ENCODE measurements at places on chromosomes 2 and 18.

DNA sequence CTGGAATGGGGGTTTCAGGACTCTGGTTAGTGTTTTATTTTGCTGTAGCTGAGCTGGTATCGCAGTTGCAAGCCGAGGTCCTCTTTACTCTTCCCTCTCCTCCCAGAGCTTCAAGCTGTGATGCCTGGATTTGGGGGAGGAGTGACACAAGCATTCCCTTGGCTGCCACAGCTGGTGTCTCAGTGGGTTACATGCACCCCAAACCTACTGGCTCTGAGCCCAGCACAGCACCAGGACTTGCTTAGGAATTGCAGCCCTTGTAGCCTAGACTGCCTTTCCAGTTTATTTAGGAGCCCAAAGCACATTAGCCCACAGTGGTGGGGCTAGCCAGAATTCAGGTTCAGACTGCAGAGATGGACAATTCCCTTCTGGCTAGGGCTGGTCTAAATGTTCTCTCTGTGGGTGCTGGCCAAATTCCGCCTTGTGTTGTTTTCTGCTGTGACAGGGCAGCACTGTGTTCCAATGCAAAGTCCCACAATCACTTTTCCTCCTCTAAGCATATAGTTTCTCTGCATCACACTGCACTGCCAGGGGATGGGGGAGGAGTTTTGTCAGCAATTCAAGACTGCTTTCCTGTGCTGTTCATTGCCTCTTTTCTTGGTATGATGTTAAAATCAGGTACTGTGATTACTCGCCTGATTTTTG is 122.8 kb downstream of the SLC4A10 start:
- no peak for DNase-seq

DNA sequence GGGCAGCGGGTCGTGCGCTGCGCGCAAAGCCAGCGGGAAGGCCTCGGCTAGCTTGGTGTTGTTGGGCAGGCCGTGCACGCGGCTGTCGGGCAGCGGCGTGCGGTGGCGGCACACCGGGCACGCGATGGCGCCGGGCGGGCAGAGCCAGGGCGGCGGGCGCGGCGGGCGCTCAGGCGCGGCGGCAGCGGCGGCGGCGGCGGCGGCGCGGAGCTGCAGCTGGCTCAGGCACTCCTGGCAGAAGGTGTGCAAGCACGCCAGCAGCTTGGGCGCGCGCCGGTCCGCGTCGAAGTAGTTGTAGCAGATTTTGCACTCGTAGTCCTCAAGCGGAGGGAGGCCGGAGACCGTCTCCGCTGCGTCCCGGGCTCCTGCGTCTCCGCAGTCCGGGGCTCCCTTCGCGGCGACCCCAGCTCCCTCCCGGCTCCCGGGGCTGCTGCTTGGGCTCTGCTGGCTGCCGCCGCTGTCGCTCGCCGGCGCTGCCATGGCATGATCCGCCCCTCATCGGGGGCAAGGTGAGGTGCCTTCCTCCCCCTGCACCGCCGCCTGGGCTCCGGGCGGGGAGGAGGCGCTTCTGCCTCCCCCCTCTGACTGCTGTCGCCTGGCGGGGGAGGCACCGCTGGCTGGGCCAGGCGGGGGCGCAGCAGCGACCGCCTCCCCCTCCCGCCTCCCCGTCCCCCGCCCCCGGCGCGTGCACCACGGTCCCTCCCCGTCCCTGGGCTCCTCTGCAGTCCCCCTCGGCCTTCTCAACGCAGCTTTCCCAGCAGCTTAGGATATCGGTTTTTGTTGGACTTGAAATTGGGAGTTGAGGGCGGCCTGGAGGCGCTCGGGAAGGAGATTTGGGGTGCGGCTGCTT is 21.0 kb upstream of the PAX3 start:
- no peak for DNase-seq

- no peak for DNase-seq
Observed at GRCh38 chr2:18238209-18238608, 322.2 kb downstream of the RDH14 start.

GRCh38 chr18:12885500-12885899 is 1.5 kb upstream of the PTPN2 start:
- no peak for DNase-seq

DNA sequence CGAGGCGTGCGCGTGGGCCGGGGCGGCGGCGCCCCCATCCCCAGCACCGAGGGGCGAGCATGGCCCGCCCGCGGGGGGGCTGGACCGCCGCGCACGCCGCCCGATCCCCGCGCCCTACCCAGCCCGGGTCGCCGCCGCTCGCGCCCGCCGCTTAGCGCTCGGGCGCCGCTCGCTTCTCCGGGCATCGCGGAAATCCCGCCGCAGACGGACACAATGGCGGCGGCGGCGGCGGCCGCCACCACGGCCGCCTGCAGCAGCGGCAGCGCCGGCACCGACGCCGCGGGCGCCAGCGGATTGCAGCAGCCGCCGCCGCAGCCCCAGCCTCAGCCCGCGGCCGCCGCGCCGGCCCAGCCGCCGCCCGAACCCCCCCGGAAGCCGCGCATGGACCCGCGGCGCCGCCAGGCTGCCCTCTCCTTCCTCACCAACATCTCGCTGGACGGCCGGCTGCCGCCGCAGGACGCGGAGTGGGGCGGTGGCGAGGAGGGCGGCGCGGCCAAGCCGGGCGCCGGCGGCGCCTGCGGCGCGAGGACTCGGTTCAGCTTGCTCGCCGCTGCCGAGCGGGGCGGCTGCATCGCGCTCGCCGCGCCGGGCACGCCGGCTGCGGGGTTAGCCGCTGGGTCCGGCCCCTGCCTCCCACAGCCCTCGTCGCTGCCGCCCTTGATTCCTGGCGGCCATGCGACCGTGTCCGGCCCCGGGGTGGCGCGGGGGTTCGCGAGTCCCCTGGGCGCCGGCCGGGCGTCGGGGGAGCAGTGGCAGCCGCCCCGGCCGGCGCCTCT is 453 bp downstream of the CABLES1 start:
- DNase-seq = no peak

- no peak for DNase-seq
Observed at GRCh38 chr2:75558786-75559679, 1.7 kb downstream of the EVA1A start.

- peak; percentile 52 for DNase-seq
Observed at GRCh38 chr2:127106991-127107621, at the start of gene BIN1. TSS of gene BIN1 (minus strand) at chr2:127107154. CDS start at chr2:127106943, 211 bp downstream.

DNA sequence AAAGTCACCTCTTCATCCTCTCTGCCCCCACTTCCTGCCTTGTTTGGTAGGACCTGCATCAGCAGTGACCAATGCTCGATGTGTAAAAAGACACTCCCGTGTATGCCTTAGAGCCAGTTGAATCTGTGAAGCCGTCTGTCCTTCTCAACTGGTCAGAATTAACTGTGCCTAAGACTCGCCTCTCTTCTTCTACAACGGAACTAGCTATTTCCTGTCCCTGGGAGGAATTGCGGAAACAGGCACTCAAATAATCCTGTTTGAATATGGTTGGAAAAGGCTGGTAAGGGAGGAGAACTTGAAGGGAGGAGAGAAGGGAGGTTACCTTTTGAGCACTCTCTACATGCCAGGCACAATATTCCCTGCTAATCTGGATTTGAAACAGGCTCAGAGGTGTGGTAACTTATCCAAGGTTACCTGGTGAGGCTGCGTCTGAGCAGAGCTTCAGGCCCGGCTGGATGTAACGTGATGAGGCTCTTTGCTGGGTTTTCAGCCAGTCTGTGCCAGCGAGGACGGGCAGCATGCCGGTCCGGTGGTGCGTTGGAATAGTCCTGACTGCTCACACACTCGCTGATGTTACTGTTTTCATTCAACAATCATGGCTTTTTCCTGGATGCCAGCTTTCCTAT is 127.0 kb downstream of the FAM168B start:
- DNase-seq = no peak

GRCh38 chr18:59015531-59016152 is 124.0 kb upstream of the SEC11C start:
- no peak for DNase-seq

DNA sequence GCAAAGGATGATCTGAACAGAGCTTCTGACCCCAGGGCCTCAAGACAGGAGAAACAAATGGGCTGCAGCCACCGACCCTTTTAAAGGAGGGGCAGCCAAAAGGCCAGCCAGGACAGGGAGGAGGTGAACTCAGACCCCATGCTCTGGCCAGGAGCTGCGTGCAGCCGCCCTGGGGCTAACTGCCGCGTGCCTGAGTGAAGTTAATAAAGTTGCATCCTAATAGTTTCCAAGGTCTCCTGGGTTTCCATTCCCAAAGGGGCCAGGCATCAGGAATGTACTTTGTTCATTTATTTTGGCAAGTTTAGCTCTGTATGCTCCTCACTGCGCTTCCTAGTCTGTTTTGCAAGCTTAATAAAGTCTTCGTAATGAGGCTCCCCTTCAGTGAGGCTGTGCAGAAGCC is 60.7 kb downstream of the EN1 start:
- DNase-seq = no peak

DNA sequence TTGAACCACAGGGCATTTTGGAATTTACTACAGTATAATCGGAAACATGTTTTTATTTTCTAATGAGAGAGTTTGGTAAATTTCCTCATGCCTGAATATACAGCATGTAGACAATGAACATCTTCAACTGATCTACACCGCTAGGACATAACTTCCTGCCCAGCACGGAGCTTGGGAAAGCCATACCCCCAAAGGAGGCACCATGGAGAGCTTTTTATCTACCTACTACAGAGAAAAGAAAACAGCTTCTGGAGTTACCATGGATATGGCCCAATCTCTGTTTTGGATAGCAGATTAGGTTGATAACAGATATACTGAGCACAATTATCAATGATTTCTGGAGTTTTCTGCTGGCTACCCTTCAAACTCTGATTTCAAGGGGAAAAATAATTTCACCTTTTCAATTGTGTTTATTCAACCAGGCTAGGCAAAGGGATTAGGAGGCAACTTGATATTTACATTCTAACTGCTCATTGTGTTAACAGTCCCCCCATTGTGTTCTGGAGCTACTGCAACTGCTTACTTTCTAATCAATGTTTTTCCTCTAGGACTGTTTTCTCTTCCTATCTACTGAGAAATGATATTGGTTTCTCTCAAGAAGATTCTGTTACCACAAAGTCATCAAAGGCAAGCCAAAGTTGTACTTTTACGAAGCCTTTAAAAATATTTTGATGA is 123.0 kb upstream of the ARHGAP28 start:
- DNase-seq = no peak

GRCh38 chr2:108604196-108604595 is 69.9 kb downstream of the LIMS1 start:
- no peak for DNase-seq

DNA sequence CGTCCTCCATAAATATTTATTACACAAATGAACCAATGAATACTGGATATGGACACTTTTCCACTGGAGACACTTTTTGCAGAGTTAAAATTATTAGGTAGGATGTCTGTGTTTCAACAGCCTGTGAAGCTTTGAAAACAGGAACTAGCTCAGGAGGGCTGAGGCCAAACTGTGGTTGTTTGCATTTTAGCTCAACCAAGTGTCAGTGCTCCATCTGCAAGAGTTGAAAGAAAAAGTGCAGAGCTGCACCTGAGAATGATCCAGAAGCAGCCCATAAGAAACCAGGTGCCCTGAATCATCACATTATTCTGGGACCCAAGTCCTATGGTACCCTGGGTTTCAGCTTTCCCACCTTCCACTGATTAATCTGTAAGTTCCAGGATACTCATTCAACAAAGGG is 180.4 kb downstream of the TRIB2 start:
- DNase-seq = no peak

GRCh38 chr2:21890716-21891115 is 766.9 kb downstream of the TDRD15 start:
- no peak for DNase-seq

GRCh38 chr2:65345631-65346030 is 86.8 kb downstream of the SPRED2 start:
- no peak for DNase-seq

DNA sequence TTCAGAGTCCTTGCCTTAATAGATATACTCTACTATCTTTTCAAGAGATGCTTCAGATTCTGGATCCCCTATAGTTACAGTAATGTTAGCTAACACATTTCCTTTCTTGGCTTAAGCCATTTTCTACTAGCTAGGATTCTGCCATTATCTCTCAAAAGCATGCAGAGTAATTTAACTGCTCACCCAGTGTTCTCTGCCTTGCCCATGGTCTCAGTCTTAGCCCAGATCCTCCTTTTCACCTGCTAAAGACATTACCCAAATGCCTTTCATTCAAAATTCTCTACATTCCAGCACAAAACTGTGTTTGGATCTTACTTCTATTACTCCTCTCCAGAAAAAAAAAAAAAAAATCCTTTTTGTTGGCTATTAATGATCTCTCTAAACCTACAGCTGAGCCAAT is 474.2 kb upstream of the LRRTM1 start:
- no peak for DNase-seq

- DNase-seq = no peak
Observed at GRCh38 chr18:32612651-32613050, 142.0 kb upstream of the GAREM1 start.

DNA sequence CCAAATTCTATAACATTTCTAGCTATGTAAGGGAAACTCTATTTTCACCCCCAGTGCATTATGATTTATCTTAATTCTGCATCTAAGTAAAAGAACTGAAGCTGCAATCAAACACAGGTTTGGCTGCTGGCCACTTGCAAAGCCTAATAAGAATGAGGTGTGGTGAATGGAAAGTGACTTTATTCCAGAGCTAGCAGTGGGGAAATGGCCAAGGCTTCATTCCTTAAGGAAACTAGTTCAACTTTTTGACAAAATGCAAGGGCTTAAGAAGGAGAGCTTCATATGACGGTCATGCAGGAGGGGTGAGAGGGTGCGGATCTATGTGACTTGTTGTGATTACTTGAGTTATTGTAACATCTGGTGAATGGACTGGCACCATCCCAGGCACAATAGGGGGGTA is 1802.0 kb downstream of the SUCLG1 start:
- DNase-seq = no peak

GRCh38 chr2:70959851-70960832 is 18.3 kb upstream of the ANKRD53 start:
- no peak for DNase-seq

GRCh38 chr2:240127911-240128607 is 8.0 kb downstream of the COPS9 start:
- no peak for DNase-seq

DNA sequence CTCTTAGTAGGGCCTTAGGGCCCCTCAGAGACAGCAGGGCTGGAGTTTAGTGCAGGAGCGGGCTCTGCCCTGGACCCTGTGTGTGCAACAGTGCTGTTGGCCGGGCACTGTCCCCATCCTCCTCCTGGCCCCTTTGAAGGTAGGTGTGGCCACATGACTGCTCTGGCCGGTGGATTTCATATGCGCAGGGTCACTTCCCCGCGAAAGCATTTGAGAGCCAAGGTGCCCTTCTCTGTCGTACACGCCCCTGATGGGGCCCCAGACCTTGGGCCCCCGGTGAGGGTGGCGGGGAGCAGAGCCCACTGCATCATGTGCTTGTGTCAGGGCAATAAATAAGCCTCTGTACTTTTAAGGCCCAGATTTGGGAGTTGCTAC is 15.5 kb downstream of the TMEM177 start:
- DNase-seq = no peak

Measured in AG09309 (cell line).